CD4-positive, alpha-beta memory T cell (primary cell): ENCODE measurements at places on chromosomes 4 and X.

- no peak for DNase-seq
These were observed 15.0 kb downstream of the SHISA3 start for GRCh38 chr4:42412251-42412650.

- DNase-seq: no peak
These were observed 2.9 kb upstream of the CCSER1 start for GRCh38 chr4:90124276-90124675.

- DNase-seq: no peak
These were observed 132.2 kb downstream of the KLHL8 start for GRCh38 chr4:87088186-87088585.

- DNase-seq: no peak
These were observed 206.1 kb downstream of the PPP3CA start for GRCh38 chr4:101141230-101141629.

DNA sequence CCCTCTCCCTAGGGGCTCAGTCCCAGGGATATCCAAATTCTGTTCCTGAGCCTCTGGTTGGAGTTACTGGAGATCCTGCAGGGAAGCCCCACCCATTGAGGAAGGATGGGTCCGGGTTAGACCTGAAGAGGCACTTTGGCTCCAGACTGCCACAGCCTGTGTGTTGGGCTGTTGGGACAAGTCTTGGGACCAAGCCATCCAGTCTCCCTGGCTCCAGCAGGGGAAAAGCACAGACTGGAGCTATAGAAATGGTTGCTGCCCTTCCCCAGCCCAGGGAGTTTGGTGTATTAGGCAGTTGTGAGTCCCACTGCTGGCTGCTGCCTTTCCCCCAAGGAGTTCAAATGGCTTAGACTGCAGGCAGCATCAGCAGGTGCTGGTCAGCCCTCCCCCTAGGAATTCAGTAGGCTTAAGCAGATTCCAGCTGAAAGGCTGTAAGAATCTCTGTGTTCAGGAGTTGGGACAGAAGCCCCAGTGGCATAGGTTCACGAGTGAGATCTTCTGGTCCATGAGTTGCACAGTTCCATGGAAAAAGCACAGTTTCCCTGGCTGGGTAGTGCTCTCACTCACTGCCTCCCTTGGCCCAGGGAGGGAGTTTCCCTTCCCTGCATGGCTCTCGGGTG, 344.0 kb upstream of the EPHA5 start:
- no peak for DNase-seq

DNA sequence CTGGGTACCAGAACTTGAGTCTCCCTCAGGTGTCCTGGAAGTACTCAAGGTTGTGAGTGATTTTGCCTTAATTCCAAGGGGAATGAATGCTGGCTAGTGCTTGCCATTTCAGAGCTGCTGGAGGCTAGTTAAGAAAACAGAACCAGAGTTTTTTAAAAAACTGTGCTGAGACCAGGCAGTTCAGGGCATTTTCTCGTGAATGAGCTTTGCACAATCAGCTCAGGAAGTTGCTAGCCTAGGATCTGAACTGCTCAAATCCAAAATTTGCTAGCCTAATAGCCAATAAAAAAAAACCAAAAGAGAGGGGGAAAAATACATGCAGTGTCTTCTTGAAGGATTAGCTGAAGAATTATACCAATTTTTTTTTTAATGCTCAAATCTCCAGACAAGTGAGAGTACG, 292.7 kb downstream of the FBXW7 start:
- DNase-seq: no peak

- DNase-seq: no peak
These were observed 290.7 kb upstream of the FAM241A start for GRCh38 chr4:111854494-111855087.

GRCh38 chrX:14546190-14546589, 16.9 kb downstream of the GLRA2 start:
- DNase-seq: no peak

DNA sequence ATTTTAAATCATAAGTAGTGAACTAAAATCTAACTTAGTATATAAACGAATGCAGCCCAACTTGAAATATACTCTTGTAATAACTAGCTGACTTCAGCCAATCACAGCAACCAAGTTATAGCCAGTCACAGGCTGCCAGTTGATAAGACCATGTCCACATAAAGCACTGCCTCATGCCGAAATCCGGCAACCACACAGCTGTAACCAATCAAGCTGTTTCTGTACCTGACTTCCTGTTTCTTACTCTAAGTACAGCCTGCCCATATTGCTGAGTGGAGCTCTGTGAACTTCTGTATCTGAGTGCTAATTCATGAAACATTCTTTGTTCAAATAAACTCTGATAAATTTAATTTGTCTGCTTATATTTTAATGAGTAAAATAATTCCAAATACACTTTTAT, 805.3 kb upstream of the EPHA5 start:
- no peak for DNase-seq

GRCh38 chrX:96538104-96538725, 146.4 kb upstream of the DIAPH2 start:
- DNase-seq: no peak

GRCh38 chrX:146454363-146454762, 355.2 kb upstream of the CXorf51B start:
- DNase-seq: no peak

DNA sequence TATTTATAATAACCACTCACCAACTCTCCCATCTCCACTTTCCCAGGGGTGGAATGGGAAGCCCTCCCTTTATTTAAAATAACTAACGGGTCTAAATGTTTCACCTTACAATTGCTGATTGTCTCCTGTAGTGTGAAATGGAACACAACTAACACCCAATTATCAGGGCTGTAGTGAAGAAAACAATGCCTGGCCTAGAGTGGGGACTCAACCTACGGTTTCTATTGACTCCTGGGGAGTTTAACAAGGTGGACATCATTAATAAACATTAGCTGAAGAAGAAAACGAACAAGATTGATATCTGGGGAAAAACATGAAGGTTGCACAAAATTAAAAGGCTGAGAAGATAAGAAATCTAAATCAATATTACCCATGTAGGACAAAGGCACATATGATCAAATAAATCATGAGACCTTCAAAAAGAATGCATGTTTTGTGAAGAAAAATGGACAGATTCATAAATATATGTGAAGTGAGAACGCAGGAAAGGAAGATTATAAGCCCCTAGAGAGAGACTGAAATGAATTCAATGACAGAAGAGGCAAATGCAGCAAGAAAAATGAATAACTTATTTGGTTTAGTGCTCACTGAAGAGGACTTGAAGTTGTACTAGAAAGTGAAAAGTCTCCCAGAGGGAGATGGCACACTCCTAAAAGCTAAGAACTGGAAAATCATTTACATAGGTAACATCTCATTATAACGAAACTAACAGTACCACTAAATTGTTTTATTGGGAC, 593.0 kb upstream of the AADAT start:
- DNase-seq: no peak

GRCh38 chr4:125020089-125021034, 294.4 kb upstream of the FAT4 start:
- no peak for DNase-seq

DNA sequence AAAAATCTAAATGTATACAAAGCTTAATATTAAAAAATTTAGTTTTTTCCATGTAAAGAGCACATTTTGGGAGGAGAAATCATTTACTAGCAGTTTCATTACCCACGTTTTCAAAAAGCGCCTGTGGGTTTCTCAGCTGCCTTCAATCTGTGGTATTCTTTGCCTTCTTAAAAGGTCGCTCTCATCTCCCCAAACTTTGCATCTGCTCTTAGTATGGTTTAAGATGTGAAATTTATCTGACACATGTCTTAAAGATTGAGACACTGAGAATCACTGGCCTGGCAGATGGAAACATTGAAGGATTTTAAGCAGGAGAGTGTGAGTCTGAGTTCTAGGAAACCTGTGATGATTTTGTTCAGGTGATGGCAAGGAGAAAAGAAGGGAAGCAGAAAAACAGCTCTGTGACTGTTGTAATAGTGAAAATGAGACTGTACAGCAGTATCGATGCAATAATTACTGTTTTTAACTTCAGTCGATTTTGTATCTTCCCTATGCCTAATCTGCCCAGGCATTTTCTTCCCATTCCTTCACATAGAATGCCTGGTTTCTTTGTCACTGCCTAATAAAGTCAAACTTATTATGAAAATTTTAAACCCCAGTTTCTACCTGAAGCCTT, 75.9 kb downstream of the PAQR3 start:
- DNase-seq: no peak

- no peak for DNase-seq
These were observed 46.2 kb upstream of the XAGE1B start for GRCh38 chrX:52563105-52563504.

GRCh38 chrX:101551380-101551767, 1.0 kb downstream of the ARMCX1 start:
- DNase-seq: no peak

- DNase-seq: no peak
These were observed 632.3 kb downstream of the PDHA2 start for GRCh38 chr4:96471956-96472867.

DNA sequence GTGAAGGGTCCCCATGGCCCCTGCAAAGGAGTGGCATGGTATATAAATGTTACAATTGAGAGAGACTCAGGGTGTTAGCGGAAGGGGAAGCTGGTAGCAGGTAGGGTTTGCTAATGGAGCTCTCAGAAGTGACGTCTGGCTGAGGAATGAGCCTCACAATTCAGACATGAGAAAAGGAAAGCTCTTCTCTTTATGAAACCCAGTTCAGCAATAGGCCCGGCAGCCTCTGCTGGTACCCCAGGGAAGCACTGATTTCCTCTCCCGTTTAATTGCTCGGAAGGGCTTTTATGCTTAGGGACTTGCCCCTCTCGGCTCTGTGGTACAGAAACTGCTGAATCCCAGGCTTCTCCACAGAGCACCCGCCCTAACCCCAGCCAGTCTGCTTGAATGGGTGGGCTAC, 19.4 kb upstream of the AFAP1 start:
- no peak for DNase-seq

- DNase-seq: peak; percentile 52
These were observed 14.5 kb downstream of the SLC25A5 start for GRCh38 chrX:119482481-119483480.

- DNase-seq: no peak
These were observed 306.5 kb upstream of the TECRL start for GRCh38 chr4:64715741-64716140.

GRCh38 chr4:78864405-78865024, 74.7 kb downstream of the PAQR3 start:
- DNase-seq: peak; percentile 60

- no peak for DNase-seq
These were observed 154.0 kb downstream of the BTC start for GRCh38 chr4:74640111-74640903.

DNA sequence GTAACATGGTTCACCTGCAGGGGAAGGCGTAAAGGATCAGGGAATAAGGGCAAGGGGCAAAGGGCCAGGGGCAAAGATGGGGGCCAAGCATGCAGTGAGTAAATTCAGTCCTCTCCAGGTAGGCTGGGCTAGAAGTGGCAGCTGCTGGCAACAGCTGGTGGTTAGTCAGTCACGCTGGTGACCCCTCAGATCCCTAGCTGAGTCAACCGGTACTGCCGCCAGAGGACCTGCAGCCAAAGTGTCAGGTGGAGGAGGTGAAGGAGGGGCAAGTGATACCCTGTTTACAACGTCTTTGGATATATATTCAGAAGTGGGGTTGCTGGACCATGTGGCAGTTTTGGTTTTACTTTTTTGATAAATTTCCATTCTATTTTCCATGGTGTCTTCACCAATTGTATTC, 24.6 kb upstream of the NAP1L2 start:
- no peak for DNase-seq

GRCh38 chr4:56840559-56840958, 19.1 kb upstream of the SPINK2 start:
- DNase-seq: no peak

- DNase-seq: no peak
These were observed 1.7 kb downstream of the RNF175 start for GRCh38 chr4:153758136-153758535.

DNA sequence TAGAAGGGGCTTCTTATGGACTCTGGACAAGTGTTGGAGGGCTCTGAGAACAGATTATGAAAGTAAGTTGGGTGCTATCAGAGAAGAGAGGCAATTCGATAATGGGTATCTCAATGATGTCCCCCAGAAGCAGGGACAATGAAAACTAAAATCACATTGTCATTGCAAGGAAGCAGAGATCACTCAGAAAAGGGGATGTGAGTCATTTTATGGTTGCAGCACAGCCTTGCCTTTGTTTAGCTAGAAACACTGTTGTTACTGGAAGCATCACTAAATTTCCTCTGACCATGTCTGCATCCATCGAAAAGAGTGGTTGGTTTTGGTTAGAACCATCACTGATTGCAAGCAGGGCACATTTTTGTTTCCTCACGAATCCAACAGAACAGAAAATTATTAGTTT, 246.8 kb upstream of the NWD2 start:
- DNase-seq: no peak

DNA sequence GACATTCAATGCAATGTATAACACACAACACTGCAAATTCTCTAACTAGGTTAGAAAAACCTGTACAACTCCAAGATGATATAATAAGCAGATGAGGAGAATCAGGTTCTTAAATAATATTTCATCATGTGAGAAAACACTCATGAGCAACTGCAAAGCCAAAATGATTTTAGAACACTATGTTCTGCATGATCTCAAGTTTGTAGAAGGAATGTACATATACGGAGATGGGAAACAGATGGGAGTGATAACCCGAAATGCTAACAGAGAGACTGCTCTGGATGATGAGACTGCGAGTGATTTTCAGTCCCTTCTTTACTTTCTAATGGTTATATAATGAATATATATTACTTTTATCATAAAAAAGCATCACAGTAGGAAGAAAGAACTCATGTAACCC, 80.9 kb downstream of the PCYT1B start:
- no peak for DNase-seq

- DNase-seq: no peak
These were observed 540 bp downstream of the ZNF721 start for GRCh38 chr4:498328-498904.

DNA sequence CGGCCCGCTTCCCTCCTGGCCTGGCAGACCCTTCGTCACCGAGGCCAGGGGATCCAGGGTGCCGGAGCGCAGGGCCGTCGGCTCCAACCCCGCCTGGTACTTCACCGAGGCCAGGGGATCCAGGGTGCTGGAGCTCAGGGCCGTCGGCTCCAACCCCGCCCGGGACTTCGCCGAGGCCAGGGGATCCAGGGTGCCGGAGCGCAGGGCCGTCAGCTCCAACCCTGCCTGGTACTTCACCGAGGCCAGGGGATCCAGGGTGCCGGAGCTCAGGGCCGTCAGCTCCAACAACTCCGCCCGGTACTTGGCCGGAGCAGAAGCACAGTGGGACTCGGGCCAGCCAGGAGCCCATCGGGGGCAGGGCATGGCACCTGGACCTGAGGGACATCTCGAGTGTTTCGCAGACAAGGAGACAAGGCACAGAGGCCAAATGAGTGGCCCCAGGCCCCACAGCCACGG, 85.1 kb downstream of the FAM53A start:
- no peak for DNase-seq

GRCh38 chrX:101602077-101602476, 15.7 kb downstream of the ARMCX6 start:
- DNase-seq: no peak

- DNase-seq: no peak
These were observed 10.0 kb downstream of the SAT1 start for GRCh38 chrX:23792861-23793553.

GRCh38 chrX:74090049-74090448, 213.9 kb upstream of the ZCCHC13 start:
- no peak for DNase-seq

GRCh38 chr4:172838943-172839342, 329.7 kb upstream of the GALNT7 start:
- no peak for DNase-seq

GRCh38 chrX:70470850-70471289, 26.2 kb downstream of the DLG3 start:
- no peak for DNase-seq
